ENCODE measurements at places on chromosomes 6 and 20.

- DNase-seq: no peak
Measured at GRCh38 chr20:3420211-3420707, 12.8 kb upstream of the DNAAF9 start.

- no peak for DNase-seq
Measured at GRCh38 chr6:162443101-162443500, 284.5 kb downstream of the PRKN start.

GRCh38 chr6:169145496-169145895 is 108.2 kb downstream of the THBS2 start:
- no peak for DNase-seq

GRCh38 chr6:35516712-35517111 is 4.0 kb upstream of the TULP1 start:
- no peak for DNase-seq

GRCh38 chr20:60091305-60091704 is 133.1 kb downstream of the CDH26 start:
- DNase-seq: no peak

DNA sequence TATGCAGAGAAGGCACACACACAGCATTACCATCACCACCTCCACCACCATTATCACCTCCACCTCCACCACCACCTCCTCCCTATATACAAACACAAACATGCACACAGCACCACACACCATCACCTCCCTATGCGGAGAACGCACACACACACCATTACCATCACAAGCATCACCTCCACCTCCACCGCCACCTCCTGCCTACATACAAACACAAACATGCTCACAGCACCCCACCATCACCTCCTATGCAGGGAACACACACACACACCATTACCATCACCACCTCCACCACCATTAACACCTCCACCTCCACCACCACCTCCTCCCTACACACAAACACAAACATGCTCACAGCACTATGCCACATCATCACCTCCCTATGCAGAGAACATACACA is 236.5 kb upstream of the AFDN start:
- DNase-seq: no peak

DNA sequence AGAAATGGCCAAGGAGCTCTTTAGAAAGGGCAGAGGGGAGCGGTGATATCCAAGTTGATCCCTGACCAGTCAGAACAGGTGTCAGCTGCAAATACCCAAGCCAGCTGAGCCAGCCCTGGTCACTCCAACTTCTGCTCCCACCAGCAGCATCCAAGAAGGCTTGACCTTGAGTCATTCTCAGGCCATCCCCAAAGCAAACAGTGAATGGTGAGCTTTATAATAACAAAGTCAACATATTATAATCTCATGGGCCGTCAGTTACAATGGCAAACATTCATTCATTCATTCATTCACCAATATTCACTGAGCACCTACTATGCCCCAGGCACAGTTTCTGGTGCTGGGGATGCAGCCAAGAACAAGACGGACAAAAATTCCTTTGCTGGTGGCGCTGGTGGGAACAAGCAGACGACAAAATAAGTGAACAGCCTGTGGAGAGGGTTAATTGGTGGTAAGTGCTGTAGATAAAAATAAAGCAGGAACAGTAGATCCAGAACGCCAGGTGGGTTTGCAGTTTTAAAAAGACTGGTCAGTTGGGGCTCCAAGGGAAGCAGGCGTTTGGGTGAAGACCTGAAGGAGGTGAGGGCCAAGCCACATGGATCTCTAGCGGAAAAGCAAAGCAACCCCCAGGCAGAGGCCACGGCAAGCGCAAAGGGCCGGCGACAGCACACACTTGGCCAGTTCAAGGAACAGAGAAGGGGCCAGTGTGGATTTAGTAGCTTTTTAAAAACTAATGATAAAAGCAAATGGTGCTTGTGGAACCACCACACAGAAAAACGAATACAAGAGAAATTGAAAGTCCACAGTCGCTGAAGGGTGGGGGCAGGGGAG is 131.8 kb upstream of the PTPN1 start:
- no peak for DNase-seq

DNA sequence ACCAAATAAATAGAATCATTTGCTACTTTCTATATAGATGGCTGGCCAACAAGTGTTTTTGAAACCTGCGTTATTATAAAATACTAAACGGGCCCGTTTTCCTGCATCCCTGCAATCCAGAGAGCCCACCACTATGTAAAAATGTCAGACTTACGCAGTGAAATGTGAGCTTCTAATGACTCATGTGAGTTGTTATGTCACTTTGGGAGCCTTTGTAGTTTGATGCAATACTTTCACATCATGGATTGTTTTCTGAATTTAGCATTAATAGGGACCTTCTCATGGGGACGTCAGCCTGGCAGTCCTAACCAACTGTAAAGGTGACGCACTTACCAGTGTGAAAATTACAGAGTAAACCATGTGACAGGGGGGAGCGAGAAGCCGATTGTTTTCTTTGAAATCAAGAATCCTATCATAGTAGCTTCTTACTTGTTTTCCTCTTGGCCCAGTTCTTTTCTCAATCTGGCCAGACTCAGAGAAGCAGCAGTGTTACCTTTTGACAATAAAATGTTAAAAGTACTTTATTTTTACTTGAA is 75.3 kb downstream of the SSR1 start:
- DNase-seq: no peak

DNA sequence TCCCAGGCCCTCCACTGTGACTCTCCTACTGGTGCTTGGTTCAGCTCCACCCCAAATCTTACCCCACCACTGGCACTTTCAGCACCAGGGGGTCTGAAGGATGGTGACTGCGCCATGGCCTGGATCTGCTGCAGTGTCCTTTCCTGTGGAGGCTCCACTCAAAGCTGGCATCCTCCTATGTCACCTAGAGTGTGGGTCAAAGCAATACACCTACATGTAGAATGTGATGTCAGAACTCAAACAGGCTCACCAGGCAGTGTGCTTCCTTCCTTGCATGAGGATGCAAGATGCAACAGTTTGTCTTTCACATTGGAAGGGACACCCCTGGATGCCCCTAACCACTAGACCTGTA is 32.8 kb upstream of the MICB start:
- DNase-seq: no peak

DNA sequence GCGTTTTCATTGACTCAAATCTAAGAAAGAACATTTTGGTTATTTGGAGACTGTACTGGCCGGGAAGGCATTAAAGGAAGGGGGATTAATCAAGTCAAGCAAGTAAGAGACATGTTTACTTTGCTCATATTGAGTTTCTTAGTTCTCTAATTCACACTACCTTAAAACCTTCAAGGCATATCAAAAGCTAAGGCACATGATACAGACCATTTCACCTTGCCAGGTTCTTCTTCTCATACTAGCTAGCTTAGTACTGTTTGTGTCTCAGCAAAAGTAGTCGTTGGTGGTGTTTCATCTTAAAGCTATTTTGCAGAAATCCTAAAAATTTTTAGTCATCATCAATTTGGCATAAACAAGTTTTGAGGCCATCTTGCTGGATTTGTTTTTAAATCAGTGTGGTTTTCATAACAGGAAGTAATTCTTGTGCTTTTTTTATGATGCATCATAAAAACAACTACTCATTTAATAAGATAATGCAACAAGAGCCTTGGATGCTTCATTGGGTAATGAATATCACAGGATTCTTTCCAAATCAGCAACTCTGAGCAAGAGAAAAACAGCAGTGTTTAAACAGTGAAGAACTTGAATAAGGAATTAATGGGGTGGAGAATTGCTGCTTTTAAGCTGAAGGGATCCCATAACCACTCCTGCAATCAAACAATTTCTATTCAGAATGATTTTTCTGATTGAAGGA is 425.3 kb downstream of the EPM2A start:
- no peak for DNase-seq

DNA sequence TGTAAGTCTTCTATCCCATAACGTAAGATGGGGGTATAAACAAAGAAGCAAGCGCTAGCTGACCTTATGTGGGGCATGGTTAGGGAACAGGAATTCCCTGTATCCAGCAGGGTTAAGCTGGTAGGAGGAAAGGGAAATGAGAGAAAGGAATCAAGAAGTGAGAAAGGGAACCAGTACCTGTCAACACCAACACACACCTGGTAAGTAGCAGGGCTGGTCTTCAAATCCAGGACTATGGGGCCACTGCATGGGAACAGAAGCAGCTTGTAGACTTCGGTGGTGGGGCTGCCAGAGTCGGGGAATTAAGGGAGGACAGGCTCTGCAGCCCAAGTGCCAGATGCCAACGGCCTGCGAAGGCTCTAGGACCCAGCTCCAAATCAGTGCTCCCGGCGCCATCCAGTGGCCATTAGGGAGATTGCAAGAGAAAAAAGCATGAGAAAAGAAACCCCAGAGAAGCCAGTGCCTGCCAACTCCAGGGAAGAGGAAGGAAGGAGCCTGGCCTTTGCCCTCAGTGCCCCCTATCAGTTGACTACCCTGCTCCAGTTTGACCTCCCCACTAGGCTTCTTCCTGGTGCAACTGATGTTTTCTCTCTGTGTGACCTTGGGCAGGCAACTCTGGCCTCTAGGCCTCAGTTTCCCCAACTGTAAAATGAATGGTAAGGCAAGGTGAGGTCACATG is 15.8 kb upstream of the RBPJL start:
- peak; percentile 63 for DNase-seq

GRCh38 chr6:11427723-11428245 is 109.8 kb upstream of the TMEM170B start:
- no peak for DNase-seq

DNA sequence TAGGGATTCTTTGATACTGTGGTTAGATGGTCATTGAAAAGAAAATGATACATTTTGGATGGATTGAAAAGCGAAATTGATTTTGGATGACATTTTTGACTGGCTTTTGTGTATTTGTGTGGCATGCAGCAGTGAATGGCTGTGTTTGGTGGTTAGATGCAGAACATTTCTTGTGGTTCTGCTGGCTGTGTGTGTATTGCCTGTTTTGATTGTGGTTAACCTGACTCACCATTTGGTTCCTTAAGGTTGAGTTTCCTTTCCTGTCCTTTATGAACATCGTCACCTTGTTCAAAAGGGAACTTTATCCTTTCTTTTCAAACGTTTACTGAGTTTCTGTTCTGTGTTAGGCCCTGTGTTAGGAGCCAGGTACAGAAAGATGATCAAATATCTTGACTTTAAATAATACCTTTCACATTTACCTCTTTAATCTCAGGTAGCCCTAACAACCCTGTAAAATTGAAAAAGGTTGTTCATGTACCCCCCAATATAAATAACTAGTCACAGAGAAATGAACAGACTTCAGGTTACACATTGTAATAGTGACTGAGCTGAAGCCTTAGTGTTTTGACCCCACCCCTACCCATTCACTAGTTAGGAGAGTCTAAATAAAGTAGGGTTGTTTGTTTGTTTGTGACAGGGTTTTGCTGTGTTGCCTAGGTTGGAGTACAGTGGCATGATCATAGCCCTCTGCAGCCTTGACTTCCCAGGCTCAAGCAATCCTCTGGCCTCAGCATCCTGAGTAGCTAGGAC is 23.8 kb downstream of the ANKS1A start:
- no peak for DNase-seq

- no peak for DNase-seq
Measured at GRCh38 chr20:17541596-17541995, 10.4 kb upstream of the BFSP1 start.

GRCh38 chr6:157983406-157984119 is 1.9 kb downstream of the SYNJ2 start:
- DNase-seq: no peak

DNA sequence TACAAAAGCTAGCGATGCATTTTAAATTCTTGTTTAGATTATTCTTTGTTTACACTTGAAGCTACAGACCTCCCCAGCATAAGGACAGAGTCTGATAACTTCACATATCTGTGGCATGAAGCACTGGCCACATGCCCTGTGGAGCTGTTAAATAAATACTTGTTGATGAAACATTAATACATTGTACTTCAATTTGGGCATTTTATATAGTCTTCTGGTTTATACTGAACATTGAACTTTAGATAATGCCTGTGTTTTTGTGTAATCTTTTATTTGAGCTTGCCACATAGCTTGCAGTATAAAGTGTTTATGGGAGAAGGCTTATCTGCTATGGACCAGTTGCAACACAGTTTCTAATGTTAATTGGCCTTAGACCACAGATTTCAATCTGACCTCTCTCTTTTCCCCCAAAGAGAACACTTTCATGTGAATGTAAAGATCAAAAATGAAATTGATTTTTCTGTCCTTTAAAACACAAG is 48.2 kb downstream of the FRK start:
- no peak for DNase-seq

- no peak for DNase-seq
Measured at GRCh38 chr20:18533491-18533890, 25.8 kb downstream of the SEC23B start.

- no peak for DNase-seq
Measured at GRCh38 chr6:46876126-46876525, 45.6 kb downstream of the ADGRF5 start.

GRCh38 chr6:71205336-71205956 is 83.2 kb upstream of the OGFRL1 start:
- no peak for DNase-seq

- DNase-seq: no peak
Measured at GRCh38 chr6:6616656-6617055, 28.1 kb downstream of the LY86 start.

DNA sequence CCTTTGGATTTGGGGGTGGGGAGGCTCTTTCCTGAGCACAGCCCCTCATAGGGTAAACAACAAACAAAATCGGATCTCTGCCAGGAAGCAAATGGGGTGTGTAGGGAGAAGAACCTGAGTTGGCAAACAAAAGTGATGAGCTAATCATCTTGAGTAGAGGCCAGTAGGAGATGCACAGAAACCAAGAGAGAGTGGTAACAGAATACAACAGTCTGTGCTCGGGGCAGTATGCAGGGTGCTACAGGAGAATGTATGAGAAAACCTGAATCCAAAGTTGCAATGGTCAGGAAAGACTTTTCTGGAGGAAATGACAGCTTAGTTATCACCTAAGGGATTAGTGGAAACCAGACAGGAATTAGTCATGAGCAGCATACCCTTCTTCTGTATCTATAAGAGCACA is 177.8 kb downstream of the CDKAL1 start:
- no peak for DNase-seq

GRCh38 chr20:1811621-1812498 is 83.3 kb upstream of the SIRPA start:
- no peak for DNase-seq

DNA sequence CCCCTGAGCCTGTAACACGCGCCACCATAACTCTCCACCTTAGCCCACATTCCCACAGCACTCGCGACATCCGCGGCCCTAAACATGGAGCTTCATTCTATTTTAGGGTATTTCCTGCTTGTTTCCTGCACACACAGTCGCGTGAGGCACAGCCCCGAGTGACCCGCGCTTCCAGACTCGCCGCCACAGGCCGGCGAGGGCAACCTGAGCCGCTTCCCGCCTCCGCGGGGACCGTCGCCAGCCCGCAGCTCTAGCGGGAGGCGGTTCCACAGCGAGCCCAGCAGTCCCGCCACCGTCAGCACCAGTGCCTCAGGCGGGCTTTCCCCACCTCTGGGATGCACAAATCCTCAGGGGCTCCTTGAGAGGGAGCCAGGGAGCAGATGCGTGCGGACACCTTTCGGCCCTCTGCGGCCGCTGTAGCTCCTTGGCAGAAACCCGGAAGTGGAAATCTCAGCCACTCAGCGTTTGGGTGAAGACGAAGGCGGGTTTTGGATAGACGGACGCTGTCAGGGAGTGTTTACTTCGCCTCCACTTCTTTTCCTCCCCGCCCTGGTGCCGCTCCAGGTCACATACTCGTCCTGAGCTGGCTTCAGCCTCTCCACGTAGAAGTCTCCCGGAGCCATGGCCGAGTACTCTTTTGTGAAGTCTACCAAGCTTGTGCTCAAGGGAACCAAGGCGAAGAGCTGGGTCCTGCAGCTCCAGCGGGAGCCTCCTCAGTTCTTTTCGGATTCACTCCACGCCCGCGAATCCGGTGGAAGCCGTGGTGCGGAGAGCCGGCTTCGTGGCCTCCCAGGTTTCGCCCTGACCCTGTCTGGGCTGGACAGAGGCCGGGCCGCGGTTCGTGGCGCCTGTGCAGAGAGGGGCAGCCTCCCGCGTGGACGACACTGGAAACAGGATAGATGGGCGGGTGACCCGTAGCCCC is 2177.4 kb upstream of the DEFB115 start:
- no peak for DNase-seq
